ENCODE measurements at places on chromosomes 5 and 9. TPM values are rescaled to one million over a fixed set of nuclear protein-coding genes. Genes with fewer than 3 reads are reported as not detected.

DNA sequence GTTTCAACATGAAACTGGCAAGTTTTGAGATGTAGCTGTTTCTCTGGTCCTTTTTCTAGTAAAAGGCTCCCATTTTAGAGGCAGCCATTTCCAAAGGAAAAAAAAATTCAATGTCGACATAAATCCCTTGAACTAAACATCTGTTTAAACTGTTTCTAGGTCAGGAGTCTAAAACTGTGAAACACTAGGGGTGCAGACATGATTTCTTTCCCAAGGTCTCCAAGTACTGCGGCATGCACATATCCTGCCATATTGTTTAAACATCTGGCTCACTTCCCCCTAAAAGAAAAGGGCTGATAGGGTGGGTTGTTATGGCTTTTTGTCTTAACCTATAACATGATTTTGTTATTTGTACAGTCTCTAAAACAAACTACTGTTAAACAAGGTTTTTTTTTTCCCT is 51.1 kb downstream of the NFIB start:
- DNase-seq, result no peak

- DNase-seq, result no peak
Measured at GRCh38 chr5:132257131-132258101, at the start of gene PDLIM4. Gene PDLIM4, plus strand, starts transcription at chr5:132257696. Its CDS starts 39 bp downstream, at chr5:132257735.

DNA sequence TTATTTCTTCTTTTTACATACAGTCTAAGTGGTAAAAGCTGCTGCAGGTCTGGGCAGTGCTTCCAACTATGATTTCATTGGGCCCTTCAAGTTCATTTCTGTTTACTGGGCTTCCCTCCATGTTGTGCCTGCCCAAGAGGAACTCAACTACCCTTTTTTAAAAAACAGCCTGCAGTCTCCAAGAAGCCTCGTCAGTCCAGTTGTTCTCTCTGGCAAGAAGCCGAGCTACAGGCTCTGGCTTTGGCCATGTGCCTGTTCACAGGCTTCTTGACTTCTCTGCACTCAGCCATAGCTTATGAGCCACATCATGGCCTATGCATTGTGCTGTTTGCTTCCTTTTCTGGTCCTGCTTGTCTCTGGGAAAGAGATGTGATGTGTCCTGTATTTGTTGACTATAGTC is 119.7 kb upstream of the PJA2 start:
- DNase-seq, result no peak

GRCh38 chr9:134968011-134968822 is 50.5 kb upstream of the FCN1 start:
- no peak for DNase-seq

GRCh38 chr5:52521236-52521635 is 266.5 kb upstream of the ITGA1 start:
- no peak for DNase-seq

Gene CAMK2A
- total RNA-seq, result not detected

- DNase-seq, result no peak
Measured at GRCh38 chr5:111234125-111234524, 9.9 kb downstream of the CAMK4 start.

DNA sequence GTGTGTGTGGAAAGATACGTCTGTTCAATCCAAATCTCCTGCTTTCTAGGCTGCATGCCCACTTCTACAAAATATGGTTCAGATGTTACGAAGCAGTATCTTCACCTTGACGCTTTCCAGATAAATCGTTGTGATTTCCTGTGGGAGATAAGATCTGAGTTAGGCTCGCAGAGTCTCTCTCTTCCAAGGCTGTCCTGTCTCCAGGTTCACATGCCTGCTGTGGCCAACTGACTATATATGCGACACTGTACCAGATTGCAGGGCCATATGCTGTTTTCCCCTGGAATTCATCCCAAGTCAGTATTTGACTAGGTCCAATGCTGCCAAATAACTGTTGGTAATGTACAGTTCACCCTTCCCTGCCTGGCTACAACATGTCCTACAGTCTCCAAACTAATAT is 47.9 kb downstream of the TMEM252 start:
- DNase-seq, result no peak

DNA sequence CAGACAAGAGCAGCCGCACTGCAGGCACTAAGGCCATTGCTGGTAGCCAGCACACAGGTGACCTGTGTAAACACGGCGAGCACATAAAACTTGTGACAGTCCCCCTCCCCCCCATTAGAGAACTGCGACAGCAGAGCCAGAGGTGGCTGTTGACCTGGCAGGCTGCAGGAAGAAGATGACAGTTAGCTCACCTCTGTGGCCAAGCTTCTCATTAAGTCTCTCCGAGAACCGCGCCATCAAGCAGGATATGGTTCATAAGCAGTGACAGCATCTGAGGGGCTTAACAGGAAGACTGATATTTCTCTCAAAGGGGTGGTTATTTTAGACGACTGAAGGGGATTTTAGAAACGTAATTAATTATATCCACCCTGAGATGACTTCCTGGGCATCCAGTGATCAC is 5.2 kb downstream of the SURF4 start:
- peak; percentile 69 for DNase-seq

Gene CDKN2B
- 2.5 TPM for total RNA-seq

Measured in activated CD4-positive, alpha-beta memory T cell treated with anti-CD3 and anti-CD28 coated beads, Interleukin-2, amount 10 ng/mL, durations not matched to agents 7 days and 5 days (primary cell).